HCT116 (cell line): ENCODE measurements at places on chromosomes 4 and X. TPM values are rescaled to one million over a fixed set of nuclear protein-coding genes. Genes with fewer than 3 reads are reported as not detected.
A peak's percentile ranks its signal among the peaks of the same experiment; 100 is the strongest.

GRCh38 chrX:12790885-12791256 is 341 bp upstream of the PRPS2 start:
- H3K4me3 ChIP-seq: peak overlapping the region; percentile 69
- no peaks in the 10 kb centered on the region for H3K4me1 ChIP-seq
- H3K27ac ChIP-seq: no peak overlapping the region; the same call in 1 of the 2 replicates
- H3K36me3 ChIP-seq: no peaks in the 10 kb centered on the region
- no peak for DNase-seq

The PNMA3 gene
- not detected for total RNA-seq

The MAGEA10 gene
- total RNA-seq: not detected

The ASB12 gene
- not detected for total RNA-seq

DNA sequence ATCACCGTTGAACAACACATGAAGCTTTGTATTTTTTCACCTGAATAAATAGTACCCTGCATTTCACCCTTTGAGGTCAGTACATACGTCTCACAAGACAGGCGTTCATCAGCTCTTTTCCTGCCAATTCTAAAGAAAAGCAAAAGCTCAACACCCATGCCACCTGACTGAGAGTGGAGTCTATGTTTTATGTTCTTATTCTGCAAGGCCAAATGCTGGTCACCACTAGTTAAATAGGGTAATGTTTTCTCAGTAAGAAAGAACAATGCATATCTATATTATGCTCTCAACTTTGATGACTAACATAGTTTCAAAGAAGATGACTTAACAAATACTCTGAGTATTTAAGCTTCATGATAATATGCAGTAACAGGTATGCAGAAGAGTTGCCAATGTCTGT is 336.3 kb upstream of the BMP3 start:
- DNase-seq: no peak
- H3K4me1 ChIP-seq: no peaks in the 10 kb centered on the region
- H3K4me3 ChIP-seq: no peak overlapping the region
- H3K36me3 ChIP-seq: no peaks in the 10 kb centered on the region
- H3K27me3 ChIP-seq: peaks cover 3% of the 10 kb centered on the region; the same call in 1 of the 2 replicates
- no peak overlapping the region for H3K27ac ChIP-seq

DNA sequence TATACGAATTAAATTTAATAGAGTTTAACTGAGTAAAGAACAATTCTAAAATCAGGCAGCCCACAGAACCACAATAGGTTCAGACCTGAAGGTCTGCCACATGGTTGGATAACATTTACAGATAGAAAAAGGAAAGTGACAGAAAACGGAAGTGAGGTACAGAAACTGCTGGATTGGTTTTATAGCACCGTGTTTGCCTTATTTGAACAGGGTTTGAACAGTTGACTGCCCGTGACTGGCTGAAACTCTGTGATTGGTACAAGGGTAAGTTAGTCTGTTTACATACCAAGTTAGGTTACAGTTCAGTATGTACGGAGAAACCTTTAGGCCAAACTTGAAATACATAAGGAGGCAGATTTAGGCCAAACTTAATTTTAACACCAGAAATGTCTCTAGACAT is 64.1 kb upstream of the ATXN3L start:
- no peak overlapping the region for H3K27ac ChIP-seq
- no peak overlapping the region for H3K4me3 ChIP-seq
- H3K4me1 ChIP-seq: no peaks in the 10 kb centered on the region
- no peaks in the 10 kb centered on the region for H3K36me3 ChIP-seq
